ENCODE measurements at places on chromosomes 2 and 18. TPM values are rescaled to one million over a fixed set of nuclear protein-coding genes. Genes with fewer than 3 reads are reported as not detected.

SERPINB12 gene
- polyA plus RNA-seq = not detected

GALNT3 gene
- polyA plus RNA-seq = 0.94 TPM

CRYBA2 gene
- not detected for polyA plus RNA-seq

LRP2 gene
- polyA plus RNA-seq = not detected

SERPINB11 gene
- polyA plus RNA-seq = not detected

LYG2 gene
- polyA plus RNA-seq = not detected

FBXO48 gene
- polyA plus RNA-seq = 0.67 TPM

CD8A gene
- 0.47 TPM for polyA plus RNA-seq

IL1RL1 gene
- not detected for polyA plus RNA-seq

- no peaks in the 10 kb centered on the region for H3K36me3 ChIP-seq
- no peak for DNase-seq
- H3K4me3 ChIP-seq = no peak overlapping the region
- no peaks in the 10 kb centered on the region for H3K27me3 ChIP-seq
- H3K4me1 ChIP-seq = no peaks in the 10 kb centered on the region
- H3K27ac ChIP-seq = no peak overlapping the region
Observed at GRCh38 chr2:28487258-28487657, 8.6 kb upstream of the PLB1 start.

DNA sequence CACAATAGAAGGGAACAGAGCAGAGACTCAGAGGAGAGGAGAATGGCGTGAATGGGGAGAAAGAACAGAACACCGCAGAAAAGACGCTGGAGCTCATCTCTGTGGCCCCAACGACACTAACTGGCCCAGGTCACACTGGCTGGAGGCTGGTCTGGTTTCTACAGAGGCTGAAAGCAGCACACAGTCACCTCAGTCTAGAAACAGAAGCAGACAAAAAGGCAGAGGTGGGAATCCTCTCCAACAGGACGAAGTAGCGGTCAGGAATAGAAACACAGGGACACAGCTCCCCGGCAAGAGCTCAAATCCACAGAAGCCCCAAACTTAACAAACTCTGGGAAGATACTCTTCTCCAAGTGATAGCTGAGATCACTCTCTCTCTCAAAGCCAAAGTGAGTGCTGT, 9.2 kb downstream of the SLC66A2 start:
- H3K4me3 ChIP-seq = no peak overlapping the region
- H3K36me3 ChIP-seq = peaks cover 12% of the 10 kb centered on the region
- no peak for DNase-seq
- H3K27ac ChIP-seq = no peak overlapping the region
- H3K27me3 ChIP-seq = no peaks in the 10 kb centered on the region

- no peak overlapping the region for H3K4me3 ChIP-seq
- no peaks in the 10 kb centered on the region for H3K27me3 ChIP-seq
- no peaks in the 10 kb centered on the region for H3K36me3 ChIP-seq
- peaks cover 25% of the 10 kb centered on the region for H3K4me1 ChIP-seq
- DNase-seq = no peak
Observed at GRCh38 chr2:177164131-177164530, 48.5 kb upstream of the HNRNPA3 start.

DNA sequence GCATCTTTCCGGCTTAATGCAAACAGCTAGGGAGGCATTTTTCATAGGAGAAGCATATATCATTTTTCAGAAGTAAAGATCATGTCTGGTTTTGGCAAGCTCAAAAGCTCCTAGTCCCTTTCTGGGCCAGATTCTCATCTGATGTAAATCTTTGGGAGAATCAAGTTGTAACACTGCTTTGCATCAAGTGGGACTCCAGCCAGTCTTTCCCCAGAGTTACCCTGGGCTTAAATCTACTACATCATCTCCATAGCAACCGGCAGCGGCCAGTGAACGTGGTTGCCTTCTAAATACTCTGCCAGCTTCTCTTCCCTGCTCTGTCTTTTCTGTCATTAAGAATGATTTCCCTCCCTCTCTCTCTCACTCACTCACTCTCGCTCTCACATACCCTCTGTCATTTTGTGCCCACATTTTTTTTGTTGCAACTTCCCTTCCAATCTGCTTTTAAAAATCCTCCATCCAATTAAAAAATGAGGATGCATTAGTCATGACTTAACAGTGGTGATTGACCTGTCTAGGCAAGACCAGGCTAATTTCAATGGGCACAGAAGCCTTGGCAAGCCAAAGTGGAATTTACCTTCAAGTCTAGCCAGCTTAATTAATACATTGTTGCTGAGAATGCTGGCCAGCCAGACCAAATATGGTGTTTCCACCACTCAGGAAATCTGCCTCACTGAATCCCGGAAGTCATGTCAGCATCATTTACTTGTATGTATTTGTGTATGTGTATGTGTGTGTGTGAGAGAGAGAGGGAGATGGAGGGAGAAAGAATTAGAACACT, 93.0 kb downstream of the NRP2 start:
- DNase-seq = no peak
- no peak overlapping the region for H3K27ac ChIP-seq
- no peaks in the 10 kb centered on the region for H3K36me3 ChIP-seq

- peaks cover 99% of the 10 kb centered on the region for H3K4me1 ChIP-seq
- DNase-seq = no peak
- no peaks in the 10 kb centered on the region for H3K27me3 ChIP-seq
- H3K27ac ChIP-seq = peak overlapping the region; percentile 37
- H3K4me3 ChIP-seq = no peak overlapping the region
Observed at GRCh38 chr2:172438741-172439508, 11.5 kb downstream of the ITGA6 start.

DNA sequence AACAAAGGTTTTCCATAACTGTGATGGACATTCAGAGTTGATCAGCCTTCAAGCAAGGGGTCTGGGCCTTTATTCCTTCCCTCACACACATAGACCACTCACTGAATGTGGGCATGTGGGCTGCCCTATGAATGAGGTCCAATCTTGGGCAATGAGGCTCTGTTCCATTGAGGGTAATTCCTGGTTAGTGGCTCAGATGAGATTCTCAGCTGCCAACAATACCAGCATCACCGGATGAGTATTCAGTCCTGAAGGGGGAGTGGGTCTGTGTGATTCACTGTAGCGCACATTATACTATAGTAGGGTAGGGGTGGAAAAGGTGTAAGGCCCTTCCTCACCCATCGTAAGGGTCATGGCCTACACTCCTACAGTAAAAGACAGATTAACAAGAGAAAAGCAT, 9.9 kb upstream of the PARD3B start:
- H3K4me3 ChIP-seq = no peak overlapping the region
- no peak for DNase-seq
- H3K36me3 ChIP-seq = no peaks in the 10 kb centered on the region
- H3K27me3 ChIP-seq = no peaks in the 10 kb centered on the region

- no peaks in the 10 kb centered on the region for H3K4me1 ChIP-seq
- DNase-seq = no peak
- no peak overlapping the region for H3K27ac ChIP-seq
- no peaks in the 10 kb centered on the region for H3K36me3 ChIP-seq
Observed at GRCh38 chr2:231683292-231684235, 24.8 kb upstream of the PTMA start.

GRCh38 chr2:7057865-7058400, 140.7 kb downstream of the RNF144A start:
- H3K27ac ChIP-seq = peak overlapping the region; percentile 24
- peak overlapping the region; percentile 39 for H3K4me3 ChIP-seq
- no peaks in the 10 kb centered on the region for H3K27me3 ChIP-seq
- peaks cover 46% of the 10 kb centered on the region for H3K4me1 ChIP-seq
- peak; percentile 38 for DNase-seq

Measured in CD4-positive, alpha-beta memory T cell (primary cell).